ENCODE measurements at places on chromosomes 3 and 15.

GRCh38 chr15:85854345-85855097 is 59.8 kb upstream of the KLHL25 start:
- no peaks in the 10 kb centered on the region for H3K4me1 ChIP-seq
- H3K27ac ChIP-seq: no peak overlapping the region
- no peaks in the 10 kb centered on the region for H3K27me3 ChIP-seq
- no peaks in the 10 kb centered on the region for H3K36me3 ChIP-seq
- no peak overlapping the region for H3K4me3 ChIP-seq

DNA sequence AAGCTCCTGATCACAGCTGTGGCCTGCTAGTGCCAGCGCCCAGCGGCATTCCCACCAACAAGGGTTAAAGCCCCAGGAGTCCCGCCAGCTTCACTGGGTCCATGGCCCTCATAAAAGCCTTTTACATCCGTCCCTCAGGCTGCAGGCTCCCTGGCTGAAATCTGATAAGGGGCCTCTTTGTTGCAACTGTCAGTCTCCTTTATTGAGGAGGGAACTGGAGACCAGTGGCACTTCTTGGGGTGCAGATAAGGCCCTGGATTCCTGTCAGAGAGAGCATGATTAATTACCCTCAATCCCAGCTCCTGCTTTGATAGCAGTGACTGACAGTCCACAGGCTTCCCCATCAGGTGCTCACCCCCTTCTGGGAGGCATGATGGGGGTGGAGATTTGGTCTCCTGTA is 30.9 kb upstream of the CLK3 start:
- peak overlapping the region; percentile 82 for H3K27ac ChIP-seq
- peak overlapping the region; percentile 31 for H3K4me3 ChIP-seq
- no peak for DNase-seq
- H3K27me3 ChIP-seq: peaks cover 1% of the 10 kb centered on the region
- H3K36me3 ChIP-seq: peaks cover 24% of the 10 kb centered on the region

DNA sequence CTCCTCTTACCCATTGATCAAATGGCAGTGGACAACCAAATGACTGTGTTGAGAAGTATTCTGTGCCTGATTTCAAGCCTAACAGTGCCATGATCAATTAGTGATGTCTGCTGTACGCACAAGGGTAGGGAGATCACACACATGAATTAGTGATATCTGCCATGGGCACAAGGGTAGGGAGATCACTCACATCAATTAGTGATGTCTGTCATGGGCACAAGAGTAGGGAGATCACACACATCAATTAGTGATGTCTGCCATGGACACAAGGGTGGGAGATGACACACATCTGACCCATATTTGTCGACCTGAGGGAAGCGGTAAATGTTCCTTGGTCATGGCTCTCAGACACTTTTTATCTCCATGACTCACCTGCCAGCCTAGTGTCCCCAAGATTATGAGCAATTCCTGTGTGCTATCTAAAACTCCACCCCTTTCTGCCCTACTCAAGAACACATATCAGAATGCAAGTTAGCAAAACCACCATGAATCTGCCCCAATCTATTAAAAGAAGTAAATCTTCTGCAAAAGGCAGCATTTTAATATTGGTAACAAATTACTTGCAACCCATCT is 165.0 kb downstream of the NTRK3 start:
- no peak overlapping the region for H3K4me3 ChIP-seq
- H3K27ac ChIP-seq: no peak overlapping the region
- peaks cover 10% of the 10 kb centered on the region for H3K4me1 ChIP-seq

- H3K27ac ChIP-seq: no peak overlapping the region
- peaks cover 12% of the 10 kb centered on the region for H3K27me3 ChIP-seq
- no peak for DNase-seq
- H3K4me3 ChIP-seq: peak overlapping the region; percentile 33
- H3K36me3 ChIP-seq: peaks cover 44% of the 10 kb centered on the region
Measured at GRCh38 chr3:124298301-124298700, 306.4 kb upstream of the ROPN1 start.

DNA sequence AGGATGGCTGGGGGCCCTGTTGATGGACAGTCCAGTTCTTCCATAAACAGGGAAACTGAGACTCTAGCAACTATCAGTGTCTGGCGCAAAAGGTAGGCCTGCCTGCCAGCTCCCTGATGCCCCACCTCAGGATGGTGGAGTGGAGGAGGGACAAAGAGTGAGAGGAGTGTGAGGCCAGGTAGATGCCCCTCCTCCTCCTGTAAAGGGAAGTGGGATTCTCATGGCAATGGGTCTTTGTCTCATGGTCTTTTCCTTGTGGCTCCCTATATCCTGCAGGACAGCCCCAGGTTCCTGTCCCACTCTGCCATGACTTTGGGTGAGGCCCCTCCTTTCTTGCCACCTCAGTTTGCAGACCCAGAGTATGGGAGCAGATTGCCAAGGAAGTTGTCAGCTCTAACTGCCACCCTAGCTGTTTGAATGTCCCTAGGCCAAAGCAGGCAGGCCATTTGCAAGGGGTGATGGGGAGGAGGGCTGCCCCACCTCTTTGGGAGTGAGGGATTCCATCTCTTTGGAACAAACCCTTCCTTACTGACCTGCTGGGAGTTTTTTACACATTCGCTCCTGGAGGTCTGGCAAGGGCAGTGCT is 2.8 kb upstream of the DNAH1 start:
- peaks cover 3% of the 10 kb centered on the region for H3K4me1 ChIP-seq
- peaks cover 10% of the 10 kb centered on the region for H3K27me3 ChIP-seq
- no peak overlapping the region for H3K4me3 ChIP-seq
- H3K36me3 ChIP-seq: peaks cover 4% of the 10 kb centered on the region

- DNase-seq: peak; percentile 42
- peaks cover 26% of the 10 kb centered on the region for H3K36me3 ChIP-seq
- peak overlapping the region; percentile 96 for H3K4me3 ChIP-seq
- H3K27ac ChIP-seq: peak overlapping the region; percentile 42
- peaks cover 18% of the 10 kb centered on the region for H3K4me1 ChIP-seq
Measured at GRCh38 chr3:49020330-49021212, 1.4 kb upstream of the NDUFAF3 start.

GRCh38 chr15:58476525-58477162 is 44.9 kb downstream of the LIPC start:
- DNase-seq: no peak
- H3K4me3 ChIP-seq: no peak overlapping the region
- H3K27me3 ChIP-seq: peaks cover 3% of the 10 kb centered on the region

DNA sequence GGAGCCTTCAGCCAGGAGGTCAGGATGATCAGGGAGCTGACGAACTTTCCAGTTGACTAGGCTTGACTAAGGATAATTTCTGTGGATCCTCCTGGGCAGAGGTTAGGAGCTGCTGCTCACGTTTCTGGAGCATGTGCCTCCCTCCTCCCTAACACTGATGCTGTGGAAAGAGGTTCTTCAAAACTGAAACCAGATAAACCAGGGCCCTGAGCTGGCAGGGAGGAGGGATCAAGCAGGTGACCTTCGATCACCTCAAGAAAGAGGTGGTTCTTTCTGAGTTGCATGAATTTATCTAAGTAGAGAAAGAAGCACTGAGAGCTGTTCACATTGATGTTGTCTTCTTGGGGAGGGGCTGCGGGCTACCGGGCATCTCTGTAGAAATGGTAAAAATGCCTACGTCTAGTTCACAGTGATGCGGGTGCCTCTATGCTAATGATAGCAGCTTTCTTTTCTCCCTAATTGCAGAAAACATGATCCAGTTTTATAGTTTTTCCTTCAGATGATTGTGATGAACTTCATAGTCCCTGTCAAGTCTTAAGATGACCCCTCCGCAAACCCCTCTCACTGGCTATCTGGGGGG is 332.7 kb upstream of the LRRFIP2 start:
- H3K4me1 ChIP-seq: peaks cover 24% of the 10 kb centered on the region
- DNase-seq: no peak
- no peak overlapping the region for H3K27ac ChIP-seq

GRCh38 chr3:172042136-172042662 is 2.8 kb downstream of the FNDC3B start:
- peaks cover 11% of the 10 kb centered on the region for H3K36me3 ChIP-seq
- no peak for DNase-seq
- H3K4me3 ChIP-seq: peak overlapping the region; percentile 95
- peaks cover 47% of the 10 kb centered on the region for H3K4me1 ChIP-seq
- peak overlapping the region; percentile 42 for H3K27ac ChIP-seq

DNA sequence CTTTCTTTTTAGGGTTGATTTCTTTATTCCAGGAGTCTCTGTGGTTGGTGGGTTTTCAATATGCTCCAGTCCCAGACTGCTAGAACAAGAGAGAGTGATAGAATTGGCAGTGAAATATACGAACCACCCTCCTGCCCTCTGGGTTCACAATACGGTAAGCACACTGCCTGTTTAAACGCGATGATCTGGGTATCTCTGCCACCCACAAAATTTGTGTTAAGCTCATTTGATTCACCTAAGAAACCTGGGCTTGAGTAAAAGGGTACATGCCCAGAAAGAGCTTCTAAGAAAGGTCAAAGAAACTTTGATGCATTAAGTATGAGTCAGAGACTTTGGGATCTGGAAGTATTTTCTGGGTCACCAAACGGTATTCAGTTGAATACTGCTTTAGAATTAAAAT is 29.8 kb downstream of the OXNAD1 start:
- no peak for DNase-seq
- no peaks in the 10 kb centered on the region for H3K27me3 ChIP-seq
- peaks cover 49% of the 10 kb centered on the region for H3K36me3 ChIP-seq

DNA sequence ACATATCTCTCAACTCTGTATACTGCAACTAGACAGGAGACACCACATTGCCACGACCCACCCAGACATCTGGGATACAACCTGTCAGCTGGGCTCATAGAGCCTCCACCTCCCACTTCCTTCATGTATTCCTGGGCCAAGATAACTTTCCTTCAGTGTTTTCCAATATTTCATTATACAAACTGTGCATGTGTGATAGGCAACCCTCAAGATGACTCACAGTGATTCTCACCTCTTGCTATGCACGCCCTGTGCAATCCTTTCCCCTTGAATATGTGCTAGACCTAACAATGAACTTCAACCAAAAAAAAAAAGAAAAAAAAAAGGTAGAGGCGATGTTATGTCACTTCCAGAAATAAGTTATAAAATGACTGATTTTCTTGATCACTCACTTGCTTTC is 138.0 kb upstream of the ALCAM start:
- H3K4me1 ChIP-seq: peaks cover 6% of the 10 kb centered on the region
- no peaks in the 10 kb centered on the region for H3K36me3 ChIP-seq
- H3K27me3 ChIP-seq: no peaks in the 10 kb centered on the region

GRCh38 chr3:4398120-4398940 is 68.7 kb downstream of the SUMF1 start:
- no peak for DNase-seq
- peaks cover 4% of the 10 kb centered on the region for H3K36me3 ChIP-seq
- H3K27me3 ChIP-seq: peaks cover 6% of the 10 kb centered on the region
- peaks cover 10% of the 10 kb centered on the region for H3K4me1 ChIP-seq
- no peak overlapping the region for H3K27ac ChIP-seq

DNA sequence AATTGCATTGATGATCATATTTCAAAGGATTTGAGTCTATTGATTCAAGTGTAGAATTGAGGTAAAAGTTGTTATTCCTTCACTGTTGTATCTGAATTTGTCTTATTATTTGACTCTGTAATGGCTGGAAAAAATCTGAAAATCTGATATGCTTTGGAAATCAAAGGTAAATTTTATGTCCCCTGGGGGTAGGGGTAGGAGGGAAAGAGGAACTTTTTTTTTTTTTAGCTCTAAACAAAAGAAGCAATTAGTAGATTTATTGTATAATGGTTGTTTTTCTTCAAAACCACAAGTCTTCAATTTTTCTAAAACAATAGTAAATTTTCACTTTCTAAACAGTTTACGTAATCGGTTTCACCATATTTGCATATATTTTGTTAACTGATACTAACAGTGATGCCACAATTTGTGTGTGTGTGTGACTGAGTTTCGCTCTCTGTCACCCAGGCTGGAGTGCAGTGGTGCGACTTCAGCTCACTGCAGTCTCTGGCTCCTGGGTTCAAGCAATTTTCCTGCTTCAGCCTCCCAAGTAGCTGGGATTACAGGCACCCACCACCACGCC is 91.7 kb upstream of the GOLGA6L4 start:
- peaks cover 2% of the 10 kb centered on the region for H3K27me3 ChIP-seq
- H3K4me3 ChIP-seq: no peak overlapping the region
- H3K27ac ChIP-seq: no peak overlapping the region
- no peak for DNase-seq
- H3K4me1 ChIP-seq: no peaks in the 10 kb centered on the region
- no peaks in the 10 kb centered on the region for H3K36me3 ChIP-seq

DNA sequence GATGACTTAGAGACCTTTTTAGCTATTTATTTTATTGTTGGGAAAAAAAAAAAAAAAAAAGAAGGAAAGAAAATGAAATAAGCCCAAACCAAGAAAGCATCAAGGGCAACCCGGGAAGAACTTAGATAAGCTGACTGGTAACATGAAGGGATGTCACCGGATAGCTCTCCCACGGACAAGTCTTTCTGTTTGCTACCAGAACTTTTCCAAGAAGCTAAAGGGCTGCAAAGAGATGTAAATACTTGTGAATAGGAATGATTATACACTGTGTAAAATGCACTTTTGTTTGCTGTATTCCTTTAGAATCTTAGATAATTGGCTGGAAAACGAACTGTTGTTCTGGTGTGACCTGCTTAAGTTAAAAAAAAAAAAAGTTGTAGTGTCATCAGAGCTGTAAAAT is 2.8 kb downstream of the FOXB1 start:
- peak overlapping the region; percentile 86 for H3K27ac ChIP-seq
- H3K4me3 ChIP-seq: peak overlapping the region; percentile 96
- H3K4me1 ChIP-seq: peaks cover 42% of the 10 kb centered on the region
- DNase-seq: no peak
- peaks cover 9% of the 10 kb centered on the region for H3K36me3 ChIP-seq

- no peak overlapping the region for H3K27ac ChIP-seq
- H3K36me3 ChIP-seq: peaks cover 18% of the 10 kb centered on the region
- H3K4me1 ChIP-seq: peaks cover 17% of the 10 kb centered on the region
Measured at GRCh38 chr3:146536681-146537080, 7.7 kb downstream of the PLSCR1 start.

GRCh38 chr15:80743189-80743833 is 35.9 kb upstream of the CEMIP start:
- H3K27ac ChIP-seq: no peak overlapping the region
- DNase-seq: no peak
- H3K4me3 ChIP-seq: no peak overlapping the region
- H3K36me3 ChIP-seq: peaks cover 4% of the 10 kb centered on the region
- H3K27me3 ChIP-seq: no peaks in the 10 kb centered on the region
- H3K4me1 ChIP-seq: peaks cover 7% of the 10 kb centered on the region

GRCh38 chr3:47089630-47090029 is 74.3 kb downstream of the SETD2 start:
- H3K4me1 ChIP-seq: no peaks in the 10 kb centered on the region
- no peak overlapping the region for H3K4me3 ChIP-seq
- no peak for DNase-seq
- H3K36me3 ChIP-seq: peaks cover 13% of the 10 kb centered on the region
- H3K27ac ChIP-seq: peak overlapping the region; percentile 44
- no peaks in the 10 kb centered on the region for H3K27me3 ChIP-seq

- peaks cover 14% of the 10 kb centered on the region for H3K27me3 ChIP-seq
- peaks cover 5% of the 10 kb centered on the region for H3K36me3 ChIP-seq
- H3K4me3 ChIP-seq: peak overlapping the region; percentile 61
- H3K4me1 ChIP-seq: peaks cover 15% of the 10 kb centered on the region
- no peak overlapping the region for H3K27ac ChIP-seq
- DNase-seq: no peak
Measured at GRCh38 chr3:127597020-127597771, 1.0 kb upstream of the MCM2 start.

- H3K4me1 ChIP-seq: no peaks in the 10 kb centered on the region
- H3K4me3 ChIP-seq: no peak overlapping the region
- no peaks in the 10 kb centered on the region for H3K36me3 ChIP-seq
- no peak overlapping the region for H3K27ac ChIP-seq
- no peak for DNase-seq
Measured at GRCh38 chr15:66229790-66230465, 23.6 kb downstream of the MEGF11 start.

- H3K4me3 ChIP-seq: no peak overlapping the region
- no peak for DNase-seq
- H3K27ac ChIP-seq: no peak overlapping the region
- H3K27me3 ChIP-seq: no peaks in the 10 kb centered on the region
- no peaks in the 10 kb centered on the region for H3K36me3 ChIP-seq
Measured at GRCh38 chr3:16618721-16619120, 13.5 kb upstream of the DAZL start.

- H3K4me3 ChIP-seq: peak within 1 kb of the TSS; percentile 94
- peak; percentile 89 for DNase-seq
- H3K27me3 ChIP-seq: no peaks in the 10 kb centered on the region
Measured at GRCh38 chr3:149086232-149086988, at the start of gene HLTF. HLTF (minus strand) TSS chr3:149086533; CDS start chr3:149086336, 197 bp downstream.
